Panc1 (cell line): ENCODE measurements at places on chromosomes 2 and 18.

- DNase-seq, result no peak
Measured at GRCh38 chr2:240498171-240498957, 59.4 kb downstream of the ANKMY1 start.

GRCh38 chr18:907115-907884 is 2.6 kb downstream of the ADCYAP1 start:
- DNase-seq, result no peak

GRCh38 chr18:58980991-58981390 is 116.3 kb downstream of the ZNF532 start:
- DNase-seq, result no peak

DNA sequence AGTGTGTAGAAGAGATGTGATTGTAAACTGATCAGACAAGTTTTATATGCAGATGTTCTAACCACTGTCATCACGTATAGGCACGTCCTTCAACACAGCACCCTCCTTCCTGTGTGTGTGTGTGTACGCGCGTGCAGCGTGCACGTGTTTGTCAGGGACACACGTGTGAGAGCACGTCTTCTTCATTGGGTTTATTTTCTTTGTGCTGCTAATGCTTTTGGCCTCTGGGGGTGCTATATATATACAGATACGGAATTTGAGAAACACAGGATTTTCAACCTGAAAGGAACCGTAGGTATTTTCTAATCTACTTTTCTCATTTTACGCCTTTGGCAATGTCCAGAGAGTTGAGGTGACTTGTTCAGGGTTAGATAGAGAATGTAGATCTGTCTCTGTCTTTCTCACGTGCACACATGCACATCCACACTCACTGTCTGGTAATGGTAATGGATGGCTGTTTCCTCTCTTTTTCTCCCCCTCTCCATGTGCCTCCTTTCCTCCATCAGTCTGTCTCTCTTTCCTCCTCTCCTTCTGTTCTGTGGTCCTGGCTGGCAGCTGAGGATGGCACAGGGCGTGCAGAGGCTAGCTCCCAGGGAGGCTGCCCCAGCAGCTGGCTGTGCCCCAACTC is 13.4 kb upstream of the CELF4 start:
- no peak for DNase-seq

DNA sequence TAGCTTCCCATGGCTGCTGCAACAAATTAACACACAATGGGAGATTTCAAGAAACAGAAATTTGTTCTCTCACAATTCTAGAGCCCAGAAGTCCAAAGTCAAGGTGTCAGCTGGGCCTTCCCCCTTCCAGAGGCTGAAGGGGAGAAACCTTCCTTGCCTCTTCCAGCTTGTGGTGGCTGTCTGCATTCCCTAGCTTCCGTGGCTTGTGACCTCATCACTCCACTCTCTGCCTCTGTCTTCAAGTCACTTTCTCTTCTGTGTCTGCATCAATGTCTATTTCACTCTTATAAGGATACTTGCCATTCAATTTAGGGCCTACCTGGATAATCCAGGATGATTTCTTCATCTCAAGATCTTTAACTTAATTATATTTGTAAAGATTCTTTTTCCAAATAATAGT is 16.8 kb upstream of the SRBD1 start:
- DNase-seq, result no peak

GRCh38 chr2:222743251-222743812 is 71.9 kb downstream of the MOGAT1 start:
- no peak for DNase-seq

DNA sequence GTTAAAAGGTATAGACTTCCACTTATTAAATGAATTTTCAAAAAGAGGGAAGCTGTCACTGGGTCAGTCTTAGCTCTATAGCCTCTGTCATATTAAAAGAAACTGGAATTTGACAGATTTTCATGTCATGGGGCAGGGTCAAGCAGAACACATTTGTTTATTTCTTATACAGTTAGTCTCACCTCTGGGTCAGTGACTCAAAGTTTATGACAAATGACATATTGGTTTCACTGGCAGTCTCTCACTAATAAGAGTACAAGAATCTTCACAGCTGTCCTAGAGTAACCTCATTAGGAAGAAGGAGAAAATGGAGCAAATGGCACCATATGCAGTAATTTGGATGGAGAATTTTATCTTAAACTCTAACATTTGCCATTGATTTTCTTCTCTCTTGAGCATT is 63.2 kb downstream of the MBD2 start:
- DNase-seq, result no peak

GRCh38 chr18:3726238-3726951 is 276.4 kb downstream of the TGIF1 start:
- DNase-seq, result no peak

DNA sequence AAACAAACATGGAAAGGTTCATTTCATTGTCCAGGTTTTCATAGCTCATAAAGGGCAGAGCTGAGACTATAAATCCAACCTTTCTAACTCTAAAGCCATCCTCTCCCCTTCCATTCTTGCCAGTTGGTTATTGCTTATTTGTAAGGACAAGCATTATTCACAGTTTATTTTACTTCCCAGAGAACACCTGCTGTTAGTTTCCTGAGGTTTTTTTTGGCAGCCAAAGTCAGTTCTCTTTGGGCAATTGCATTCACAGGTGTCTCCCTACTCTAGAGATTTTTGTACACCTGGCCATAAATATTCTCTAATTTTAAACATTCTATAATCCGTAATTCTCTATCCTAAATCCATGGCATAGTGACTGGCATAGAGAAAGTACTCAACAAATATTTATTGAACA is 87.3 kb upstream of the SPHKAP start:
- DNase-seq, result no peak

DNA sequence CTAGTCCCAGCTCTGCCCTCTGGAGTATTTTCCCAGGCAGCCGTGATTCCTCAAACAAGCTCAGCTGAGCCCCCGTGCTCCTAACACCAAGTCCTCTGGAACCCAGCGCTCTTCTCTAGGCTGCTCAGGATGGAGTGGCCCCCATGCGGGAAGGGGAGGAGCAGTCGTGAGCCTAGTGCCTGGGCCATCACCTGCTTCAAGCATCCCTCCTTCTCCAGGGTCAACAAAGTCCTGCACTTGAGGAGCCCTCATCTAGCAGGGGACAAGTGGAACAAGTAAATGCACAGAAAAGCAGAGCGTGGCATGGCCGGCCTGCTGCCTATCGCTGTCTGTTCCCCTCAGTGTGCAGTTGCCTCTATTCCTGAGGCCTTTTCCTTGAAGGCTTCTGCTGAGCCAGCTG is 168.6 kb downstream of the INHBB start:
- no peak for DNase-seq

DNA sequence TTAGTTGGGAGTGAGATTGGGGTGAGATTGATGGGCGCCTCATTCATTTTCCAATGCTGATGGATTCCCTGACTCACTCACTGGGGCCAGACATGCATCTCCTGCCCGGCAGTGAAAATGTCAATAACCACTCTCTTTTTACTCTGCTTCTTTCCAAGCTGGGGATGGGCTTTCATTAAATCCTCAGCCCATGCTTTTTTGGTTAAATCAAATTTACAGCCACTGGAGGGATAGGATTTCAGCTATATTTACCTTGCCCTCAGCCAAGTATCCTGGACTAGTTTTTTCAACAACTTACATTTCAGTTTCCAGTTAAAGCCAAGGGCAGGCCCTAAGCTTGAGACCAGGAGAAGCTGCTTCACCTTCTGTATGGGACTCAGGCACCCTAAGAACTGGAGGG is 162.8 kb downstream of the TSN start:
- no peak for DNase-seq

- no peak for DNase-seq
Measured at GRCh38 chr18:8525692-8526091, 83.5 kb upstream of the RAB12 start.

GRCh38 chr18:57410749-57411148 is 24.4 kb upstream of the ONECUT2 start:
- DNase-seq, result no peak

DNA sequence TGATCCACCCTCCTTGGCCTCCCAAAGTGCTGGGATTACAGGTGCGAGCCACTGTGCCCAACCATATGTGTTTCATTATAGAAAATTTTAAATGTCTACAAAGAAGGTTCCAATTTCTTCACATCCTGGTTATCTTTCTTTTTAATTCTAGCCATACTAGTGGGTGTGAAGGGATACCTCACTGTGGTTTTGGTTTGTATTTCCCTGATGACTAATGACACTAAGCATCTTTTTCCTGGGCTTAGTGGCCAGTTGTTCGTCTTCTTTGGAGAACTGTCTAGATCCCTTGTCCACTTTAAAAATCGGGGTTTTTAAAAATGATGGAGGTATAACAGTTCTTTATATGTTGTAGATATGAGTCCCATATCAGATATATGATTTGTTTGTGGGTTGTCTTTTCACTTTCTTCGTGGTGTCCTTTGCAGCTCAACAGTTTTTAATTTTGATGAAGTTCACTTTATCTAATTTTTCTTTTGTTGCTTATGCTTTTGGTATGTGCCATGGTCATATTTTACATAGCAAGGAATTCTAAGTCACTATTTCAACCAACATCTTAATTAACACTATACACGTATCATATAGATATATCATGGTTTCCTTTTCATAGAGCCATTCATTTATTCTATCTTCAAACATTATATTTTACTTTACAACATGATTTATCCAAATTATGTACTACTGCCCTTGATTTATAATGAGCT is 135.0 kb upstream of the RIOK3 start:
- no peak for DNase-seq

- no peak for DNase-seq
Measured at GRCh38 chr2:10765461-10765860, 44.0 kb downstream of the ATP6V1C2 start.

- no peak for DNase-seq
Measured at GRCh38 chr2:57510704-57511103, 535.9 kb upstream of the VRK2 start.

- no peak for DNase-seq
Measured at GRCh38 chr2:43313642-43314017, 87.2 kb upstream of the ZFP36L2 start.

GRCh38 chr2:38105922-38106321 is 30.0 kb upstream of the CYP1B1 start:
- no peak for DNase-seq

DNA sequence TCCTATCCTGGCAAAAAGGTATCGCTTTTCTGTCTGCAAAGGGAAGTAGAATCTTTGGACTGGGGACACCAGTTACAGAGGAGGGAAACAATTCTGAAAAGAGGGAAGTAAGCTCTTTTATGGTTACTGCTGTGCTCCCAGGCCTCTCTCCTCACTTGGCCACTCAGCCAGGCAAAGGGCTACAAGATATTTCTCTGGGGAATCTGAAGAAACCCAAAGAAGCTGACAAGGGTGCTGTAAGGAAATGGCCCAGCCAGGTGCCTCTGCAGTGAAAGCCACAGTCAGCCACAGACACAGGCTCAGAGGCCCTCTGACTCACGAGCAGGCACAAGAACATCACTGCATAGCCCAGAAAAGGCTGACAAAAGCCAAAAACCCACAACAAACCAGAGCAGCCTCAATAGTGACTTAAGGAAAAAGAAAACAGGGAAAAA is 5.8 kb downstream of the HDLBP start:
- DNase-seq, result no peak

DNA sequence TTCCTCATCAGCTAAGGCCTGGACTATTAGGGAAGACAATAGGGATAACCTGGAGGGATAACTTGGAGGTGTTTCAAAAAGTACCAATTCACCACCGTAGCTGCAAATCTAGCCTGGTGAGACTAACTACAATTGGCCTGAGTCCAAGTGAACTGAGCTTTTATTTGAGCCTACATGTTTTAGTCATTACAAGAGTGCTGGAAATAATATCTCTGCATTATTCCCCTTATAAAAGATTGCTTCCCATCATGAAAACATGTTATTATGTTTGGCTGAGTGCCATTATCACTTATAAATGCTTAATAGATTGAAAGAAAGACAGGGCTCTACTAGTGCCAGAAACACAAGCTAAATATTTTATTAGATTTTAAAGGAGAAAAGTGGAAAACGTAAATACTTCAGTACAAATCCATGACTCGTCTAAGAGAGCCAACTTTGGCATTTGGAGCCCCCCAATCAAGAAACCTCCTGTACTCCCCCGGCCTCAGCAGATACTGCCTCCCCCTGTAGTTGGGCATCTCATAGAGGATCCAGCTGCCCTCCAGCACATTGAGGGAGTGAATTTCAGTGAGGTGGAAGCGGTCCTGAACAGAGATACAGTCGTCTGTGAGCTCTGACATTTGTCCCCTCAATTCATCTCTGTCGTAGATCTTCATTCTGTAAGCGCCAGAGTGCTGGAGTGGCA is 3.6 kb downstream of the CRYGB start:
- no peak for DNase-seq

DNA sequence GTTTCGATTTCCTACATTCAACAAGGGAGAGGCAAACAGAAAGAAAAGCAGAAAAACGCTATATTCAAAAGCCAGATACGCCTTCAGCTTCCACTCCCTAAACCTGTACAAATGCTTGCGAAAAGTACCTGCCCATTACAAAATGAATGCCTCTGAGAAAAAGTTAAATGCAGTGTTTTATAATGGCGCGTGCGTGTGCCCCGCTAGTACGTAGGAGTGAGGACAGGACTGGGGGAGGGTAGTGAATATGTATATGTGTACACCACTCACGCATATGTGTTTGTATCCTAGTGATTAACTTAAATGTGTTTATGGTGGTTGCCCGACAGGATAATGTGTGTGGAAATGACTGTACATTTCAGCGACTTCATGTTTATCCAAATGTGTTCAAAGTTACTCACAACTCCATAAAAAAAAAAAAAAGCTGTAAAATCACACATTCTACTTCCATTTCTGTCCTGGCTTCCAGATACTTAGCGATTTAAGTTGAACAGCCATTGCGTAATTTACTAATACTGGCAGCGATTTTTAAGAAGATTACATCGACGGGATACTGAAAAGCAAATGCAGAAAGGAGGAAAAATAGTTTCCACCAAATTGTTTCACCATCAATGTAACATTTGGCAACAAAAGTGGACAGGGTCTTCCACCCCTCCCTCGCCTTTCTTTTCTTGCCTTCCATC is 1.3 kb downstream of the NEUROD1 start:
- DNase-seq, result no peak

- DNase-seq, result no peak
Measured at GRCh38 chr2:215811003-215811402, 202.3 kb downstream of the MREG start.

DNA sequence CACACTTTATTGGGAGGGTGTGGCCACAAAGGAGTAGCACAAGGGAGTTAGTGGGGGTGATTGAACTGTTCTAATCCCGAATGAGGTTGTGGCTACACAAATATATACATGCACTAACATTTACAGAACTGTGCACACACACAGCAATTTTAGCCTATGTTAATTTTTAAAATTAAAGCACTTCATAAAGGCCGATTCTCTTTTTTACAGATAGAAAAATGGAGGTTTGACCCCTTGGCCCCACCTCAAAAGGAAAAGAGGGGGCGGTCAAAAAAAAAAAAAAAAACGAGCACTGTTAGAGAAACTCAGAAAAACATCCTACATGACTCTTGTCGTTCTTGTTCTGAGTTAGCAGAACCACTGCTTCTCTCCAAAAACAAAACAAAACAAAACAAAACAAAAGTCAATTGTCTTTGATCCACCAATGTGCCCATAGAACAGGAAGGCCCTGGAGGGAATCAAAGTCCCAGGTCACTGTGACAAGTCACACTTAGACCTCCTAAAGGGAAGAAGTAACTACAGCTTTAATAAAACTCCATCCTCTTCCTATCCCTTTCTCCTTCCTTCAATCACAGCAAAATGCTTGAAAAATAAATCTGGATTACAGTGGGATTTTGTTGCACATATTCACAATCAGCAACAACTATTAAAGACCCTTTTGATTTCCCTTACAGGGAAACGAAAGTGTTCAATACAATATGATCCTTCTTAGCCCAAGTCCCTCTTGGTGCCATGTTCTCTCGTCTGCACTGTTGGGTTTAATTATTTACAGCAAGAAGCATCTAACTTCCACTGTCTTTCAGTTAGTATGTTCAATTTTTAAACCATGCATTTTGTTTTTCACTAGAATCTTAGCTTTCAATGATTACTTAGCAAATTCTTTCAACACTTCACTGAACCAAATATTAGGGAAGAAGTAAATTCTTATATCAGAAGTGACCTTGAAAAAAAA is 16.6 kb downstream of the LRP2 start:
- DNase-seq, result no peak
